ENCODE measurements at places on chromosomes 11 and 22.

- no peak for DNase-seq
Observed at GRCh38 chr11:35784699-35785098, 122.1 kb downstream of the TRIM44 start.

- DNase-seq: no peak
Observed at GRCh38 chr11:109981031-109981636, 112.1 kb upstream of the ZC3H12C start.

DNA sequence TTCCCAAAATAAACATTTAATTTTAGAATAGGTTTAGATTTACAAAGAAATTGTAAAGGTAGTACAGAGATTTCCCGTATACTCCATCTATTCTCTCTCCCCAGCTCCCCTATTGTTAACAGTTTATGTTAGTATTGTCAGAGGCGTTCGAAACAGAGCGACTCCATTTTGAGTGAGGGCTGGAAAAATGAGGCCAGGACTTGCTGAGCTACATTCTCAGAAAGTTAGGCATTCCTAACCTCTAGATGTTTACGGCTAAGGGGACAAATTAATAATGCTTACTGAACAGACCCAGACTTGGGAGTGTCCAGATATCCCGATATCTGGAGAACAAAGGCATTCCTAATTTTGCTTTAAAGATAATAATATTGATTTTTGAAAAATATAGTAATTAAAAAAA is 12.4 kb upstream of the NUP160 start:
- no peak for DNase-seq

- no peak for DNase-seq
Observed at GRCh38 chr11:125167954-125168835, 3.6 kb downstream of the PKNOX2 start.

GRCh38 chr22:22125579-22126468 is 118.8 kb upstream of the VPREB1 start:
- no peak for DNase-seq

GRCh38 chr11:18307461-18308139 is 14.3 kb downstream of the HPS5 start:
- DNase-seq: no peak

DNA sequence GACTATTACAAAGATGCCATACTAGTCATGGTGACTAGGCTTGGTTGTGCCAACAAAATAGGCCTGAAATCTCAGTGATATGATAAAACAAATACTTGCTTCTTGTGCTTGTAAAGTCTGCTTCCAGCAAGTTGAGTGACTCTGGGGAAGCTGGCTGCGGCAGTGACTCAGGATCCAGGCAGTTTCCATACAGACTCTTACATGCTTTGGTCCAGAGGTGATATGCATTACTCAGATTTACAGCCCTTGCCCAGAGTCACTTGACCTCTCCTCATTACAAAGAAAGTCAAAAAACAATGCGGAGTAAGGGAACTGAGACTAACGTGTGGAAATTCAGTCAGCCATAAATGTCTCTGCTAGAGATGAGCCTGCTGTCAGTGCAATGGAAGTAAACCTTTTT is 387.5 kb downstream of the KCNA4 start:
- DNase-seq: no peak

- no peak for DNase-seq
Observed at GRCh38 chr22:38282397-38282796, 9.6 kb upstream of the TMEM184B start.

GRCh38 chr22:23796461-23796860 is 9.7 kb downstream of the SMARCB1 start:
- no peak for DNase-seq

- DNase-seq: no peak
Observed at GRCh38 chr22:31092161-31092560, 11.0 kb downstream of the SMTN start.

DNA sequence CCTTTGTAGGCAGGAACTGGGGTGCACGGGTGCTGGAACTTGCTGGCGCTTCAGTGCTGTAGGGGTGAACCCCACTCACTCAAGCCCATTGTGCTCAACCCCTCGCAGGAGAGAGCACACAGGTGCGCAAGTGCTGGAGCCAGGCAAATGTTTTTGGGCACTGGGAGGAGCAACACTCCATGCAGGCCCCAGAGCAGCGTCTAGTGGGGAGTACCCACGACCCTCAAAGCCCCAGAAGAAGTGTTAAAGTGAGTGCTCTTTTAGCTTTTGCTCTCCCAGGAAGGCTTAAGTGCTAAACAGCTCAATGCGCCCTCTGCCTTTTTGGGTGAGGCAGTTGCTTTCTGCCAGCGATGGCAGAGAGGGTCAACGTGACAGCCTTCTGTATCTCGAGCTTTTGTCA is 282.2 kb upstream of the ARHGAP42 start:
- DNase-seq: no peak

DNA sequence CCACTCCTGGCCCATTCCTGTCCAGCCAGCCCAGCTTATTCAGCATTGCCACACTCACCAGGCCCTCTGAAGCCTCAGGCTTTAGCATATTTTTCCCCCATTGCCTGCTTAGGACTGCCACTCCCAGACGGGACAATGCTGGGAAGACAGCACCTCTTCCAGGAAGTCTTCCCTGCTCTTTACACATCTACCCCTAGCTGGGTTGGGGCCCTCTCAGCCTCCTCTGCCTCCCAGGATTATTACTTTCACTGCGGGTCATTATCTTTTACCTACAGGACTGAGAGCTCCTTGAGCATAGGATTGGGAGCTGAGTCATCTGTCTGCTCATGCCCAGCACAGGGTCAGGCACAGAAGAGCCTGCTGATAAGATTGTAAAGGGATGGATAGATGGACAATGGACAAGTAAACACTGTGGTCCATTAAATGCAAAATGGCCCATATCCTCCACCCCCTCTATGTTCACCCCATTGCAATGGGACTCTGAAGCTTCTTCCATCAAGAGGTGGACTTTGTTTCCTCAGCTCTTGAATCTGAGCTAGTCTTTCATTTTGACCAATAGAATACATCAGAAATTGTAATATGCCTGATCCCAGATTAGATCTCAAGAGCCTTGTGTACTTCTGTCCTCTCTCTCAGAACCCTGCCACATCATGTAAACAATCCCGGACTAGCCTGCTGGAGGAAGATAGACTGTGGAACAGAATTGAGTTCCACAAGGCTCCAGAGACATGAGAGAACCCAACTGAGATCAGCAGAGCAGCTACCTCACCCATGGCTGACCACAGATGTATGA is 32.0 kb upstream of the LRRC32 start:
- DNase-seq: no peak

DNA sequence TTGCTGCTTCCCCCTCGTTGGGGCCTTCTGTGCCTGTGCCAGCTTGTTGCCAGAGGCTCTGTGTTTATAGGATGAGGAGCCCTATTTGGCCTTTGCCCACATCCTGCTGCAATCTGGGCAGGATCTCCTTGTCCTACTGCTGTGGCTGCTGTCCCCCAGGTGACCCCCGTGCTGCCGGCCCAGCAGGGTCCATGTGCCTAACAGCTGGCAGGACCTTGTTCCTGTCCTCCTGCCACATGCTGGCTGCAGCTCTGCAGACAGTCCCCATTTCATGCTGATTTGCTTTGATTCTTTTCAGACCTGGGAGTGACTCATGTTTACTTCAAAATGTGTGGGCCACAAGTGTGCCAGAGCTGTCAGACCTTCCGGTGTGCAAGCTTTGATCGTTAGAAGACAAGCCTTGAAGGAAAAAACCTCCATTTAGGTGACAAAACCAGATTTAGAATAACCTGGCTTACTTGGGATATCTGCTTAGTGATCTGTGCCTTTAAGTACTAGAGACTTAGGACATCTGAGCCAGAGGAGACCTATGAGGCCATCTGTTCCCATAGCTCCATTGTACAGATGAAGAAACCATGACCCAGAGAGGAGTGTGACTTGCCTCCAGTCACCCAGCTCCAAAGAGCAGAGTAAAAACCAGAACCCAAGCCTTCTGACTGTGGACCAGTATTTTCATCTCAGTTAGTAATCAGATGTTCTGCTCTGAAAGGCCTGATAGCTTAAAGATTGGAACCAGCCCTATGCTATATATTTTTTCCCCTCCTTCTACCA is 11.1 kb downstream of the NAV2 start:
- DNase-seq: no peak

DNA sequence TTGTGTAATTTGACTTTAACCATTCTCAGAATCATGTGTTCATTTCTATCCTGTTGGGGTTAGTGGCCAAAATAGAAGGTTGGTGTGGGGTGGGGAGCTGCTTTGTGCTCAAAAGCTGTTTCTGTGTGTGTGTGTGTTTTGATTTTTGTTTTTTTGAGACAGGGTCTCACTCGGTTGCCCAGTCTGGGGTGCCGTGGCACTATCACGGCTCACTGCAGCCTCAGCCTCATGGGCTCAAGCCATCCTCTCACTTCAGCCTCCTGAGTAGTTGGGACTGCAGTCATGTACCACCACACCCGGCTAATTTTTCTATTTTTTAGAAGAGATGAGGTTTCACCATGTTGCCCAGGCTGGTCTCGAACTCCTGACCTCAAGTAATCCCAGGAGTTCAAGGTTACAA is 18.1 kb upstream of the AIFM3 start:
- no peak for DNase-seq

DNA sequence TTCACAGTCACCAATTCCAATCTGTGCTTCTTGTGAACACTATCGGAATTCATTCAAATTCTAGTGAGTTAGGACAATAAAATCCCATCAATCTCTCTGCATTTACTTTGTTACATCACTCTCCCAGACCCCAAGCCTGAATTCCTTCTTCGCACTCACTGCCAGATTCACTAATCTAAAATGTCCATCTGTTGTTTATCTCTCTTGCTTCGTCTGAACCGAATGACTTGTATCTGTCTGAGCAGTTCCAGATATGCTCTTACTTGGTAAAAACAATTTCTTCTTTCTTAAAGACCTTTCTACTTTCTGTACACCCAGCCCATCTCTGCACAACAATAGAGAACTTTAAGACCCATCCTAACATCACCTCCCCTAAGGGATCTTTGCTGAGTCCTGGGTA is 7.0 kb downstream of the MMP10 start:
- DNase-seq: no peak

- no peak for DNase-seq
Observed at GRCh38 chr11:1447845-1448825, 38.4 kb downstream of the MOB2 start.

Measured in stimulated activated CD8-positive, alpha-beta memory T cell treated with anti-CD3 and anti-CD28 coated beads, Interleukin-2, amount 100 ng/mL, for 48 hours (primary cell).